Stimulated activated CD4-positive, alpha-beta T cell treated with anti-CD3 and anti-CD28 coated beads, Interleukin-15, amount 100 ng/mL, for 1 hour (primary cell): ENCODE measurements at places on chromosomes 7 and 10.

- no peak for DNase-seq
Observed at GRCh38 chr7:25754333-25754732, 397.7 kb upstream of the NFE2L3 start.

- no peak for DNase-seq
Observed at GRCh38 chr7:139598642-139599041, 75.2 kb downstream of the CLEC2L start.

GRCh38 chr7:108455998-108456677 lies at the start of gene NRCAM:
Gene NRCAM, minus strand, starts transcription at chr7:108456436. Its CDS starts 216,372 bp downstream, at chr7:108240064.
- DNase-seq: no peak

- no peak for DNase-seq
Observed at GRCh38 chr10:48767373-48768143, 82.9 kb downstream of the WDFY4 start.

- DNase-seq: no peak
Observed at GRCh38 chr10:67107670-67108069, 181.8 kb downstream of the LRRTM3 start.

DNA sequence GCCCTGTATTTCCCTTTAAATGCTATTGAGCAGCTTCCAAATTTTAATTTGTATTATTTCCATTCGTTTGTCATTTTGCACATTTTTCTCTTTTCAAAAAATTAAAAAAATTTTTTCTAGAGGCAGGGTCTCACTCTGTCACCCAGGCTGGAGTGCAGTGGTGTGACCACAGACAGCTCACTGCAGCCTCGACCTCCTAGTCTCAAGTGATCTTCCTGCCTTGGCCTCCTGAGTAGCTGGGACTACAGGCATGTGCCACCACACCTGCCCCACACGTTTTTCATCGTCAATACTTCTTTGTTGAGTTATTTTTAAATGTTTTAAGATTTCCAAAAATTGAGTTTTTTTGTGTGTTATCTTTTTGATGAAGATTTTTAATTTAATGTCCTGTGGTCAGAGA lies 4.7 kb downstream of the RPA3 start:
- DNase-seq: no peak

- no peak for DNase-seq
Observed at GRCh38 chr10:88557658-88558057, 25.5 kb downstream of the RNLS start.

- DNase-seq: no peak
Observed at GRCh38 chr10:45239642-45240041, 75.8 kb downstream of the OR13A1 start.
